Suppressor macrophage treated with lipopolysaccharide for 4 hours (primary cell): ENCODE measurements at places on chromosomes 6 and 20.

- DNase-seq = no peak
Measured at GRCh38 chr6:40552941-40553340, 34.2 kb downstream of the LRFN2 start.

DNA sequence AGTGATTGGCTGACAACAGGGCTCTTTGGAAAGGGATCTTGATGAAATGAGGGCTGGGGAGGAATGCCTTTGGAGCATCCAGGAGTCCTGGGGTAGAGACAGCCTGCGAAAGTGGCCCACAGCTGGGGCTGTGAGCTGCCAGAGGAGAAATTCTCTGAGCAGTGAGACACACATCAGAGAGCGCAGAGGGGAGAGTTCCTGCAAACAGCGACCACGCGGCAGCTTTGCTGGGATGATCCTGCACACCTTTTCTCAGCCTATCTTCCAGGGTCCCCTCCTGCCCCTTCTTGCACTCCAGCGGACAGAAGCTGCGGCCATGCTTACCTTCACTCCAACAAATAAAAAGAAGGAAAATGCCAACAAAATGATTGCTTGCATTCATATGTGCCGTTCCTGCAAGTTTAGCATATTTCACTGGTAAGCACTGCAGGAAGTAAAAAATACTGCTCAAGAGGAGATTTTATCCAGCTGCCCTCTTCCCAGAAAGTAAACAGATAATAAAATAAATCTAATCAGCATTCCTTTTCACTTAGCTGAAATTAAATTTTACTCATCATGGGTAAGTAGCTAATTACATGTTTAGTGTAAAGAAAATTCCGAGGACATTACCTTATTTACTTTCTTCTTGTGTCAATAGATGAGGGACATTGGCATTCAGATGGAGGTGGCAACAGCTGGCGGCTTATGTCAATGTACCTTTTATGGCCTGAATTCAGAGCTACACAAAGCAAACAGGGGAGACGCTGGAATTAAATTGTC, 339.9 kb upstream of the ARID1B start:
- no peak for DNase-seq

DNA sequence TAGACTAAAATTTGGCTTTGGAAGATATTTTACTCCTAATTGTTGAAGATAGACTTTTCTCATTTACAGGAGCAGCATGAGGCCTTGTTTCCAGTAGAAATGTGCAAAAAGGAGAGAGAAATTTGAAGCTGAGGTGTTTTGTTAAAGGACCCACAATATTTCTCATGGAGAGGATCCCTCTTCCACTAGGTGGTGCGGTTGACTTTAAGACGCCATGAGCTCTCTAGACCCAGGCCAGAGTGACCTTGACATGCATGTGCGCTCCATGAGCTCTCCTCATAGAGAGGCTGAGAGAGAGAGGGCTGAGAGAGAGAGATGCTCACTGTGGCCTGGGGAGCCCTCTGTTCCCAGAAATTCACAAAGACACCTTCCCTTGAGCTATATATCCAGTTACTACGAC, 861.2 kb upstream of the EYS start:
- no peak for DNase-seq

DNA sequence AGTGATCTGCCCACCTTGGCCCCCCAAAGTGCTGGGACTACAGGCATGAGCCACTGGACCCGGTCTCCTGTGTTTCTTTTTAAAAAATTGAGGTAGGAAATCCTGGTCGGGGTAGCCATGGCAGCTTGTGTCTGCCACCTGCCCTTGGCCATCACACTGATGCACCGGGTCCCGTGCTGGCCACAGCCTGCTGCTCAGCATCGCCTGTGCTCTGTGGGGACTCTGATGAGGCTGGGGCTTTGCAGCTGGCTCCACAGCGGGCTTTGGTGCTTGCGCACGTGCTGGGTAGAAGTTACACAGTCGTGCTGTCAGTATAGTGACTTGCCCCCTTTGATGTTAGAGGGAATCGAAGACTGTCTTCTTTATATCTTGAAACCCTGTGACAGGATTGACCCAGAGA, 66.7 kb downstream of the SMAP1 start:
- DNase-seq = no peak

- no peak for DNase-seq
Measured at GRCh38 chr6:19818805-19819204, 18.4 kb upstream of the ID4 start.
